Stimulated activated CD8-positive, alpha-beta memory T cell treated with anti-CD3 and anti-CD28 coated beads, Interleukin-4, amount 100 ng/mL, for 1 hour (primary cell): ENCODE measurements at places on chromosomes 1 and 21.

DNA sequence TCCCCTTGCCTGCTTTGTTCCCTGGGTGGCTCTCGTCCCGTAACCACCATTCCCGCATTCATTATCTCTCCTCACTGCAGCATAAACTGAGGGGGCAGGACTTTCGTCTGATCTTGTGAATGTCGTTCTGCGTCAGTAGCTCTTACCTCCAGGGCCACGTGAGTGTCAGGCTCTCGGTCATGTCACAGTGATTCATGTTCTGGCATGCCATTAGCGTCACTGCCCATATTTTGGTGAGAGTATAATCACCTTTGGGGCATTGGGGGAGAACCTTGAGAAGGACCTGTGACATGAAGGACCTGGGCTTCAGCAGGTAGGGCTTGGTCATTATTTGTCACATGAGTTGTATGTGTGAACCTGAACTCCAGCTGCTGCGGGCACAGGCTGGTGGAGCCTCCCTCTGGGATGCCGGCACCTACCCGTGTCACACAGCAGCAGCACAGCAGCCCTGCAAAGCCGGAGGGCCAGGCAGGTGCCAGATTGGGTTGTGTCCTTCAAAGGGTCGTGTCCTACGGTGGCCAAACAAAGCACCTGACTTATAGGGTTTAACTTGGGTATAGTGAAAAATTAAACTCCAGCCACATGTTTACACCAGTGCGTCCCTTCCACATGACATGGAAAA is 68.5 kb downstream of the BACE2 start:
- DNase-seq = no peak

DNA sequence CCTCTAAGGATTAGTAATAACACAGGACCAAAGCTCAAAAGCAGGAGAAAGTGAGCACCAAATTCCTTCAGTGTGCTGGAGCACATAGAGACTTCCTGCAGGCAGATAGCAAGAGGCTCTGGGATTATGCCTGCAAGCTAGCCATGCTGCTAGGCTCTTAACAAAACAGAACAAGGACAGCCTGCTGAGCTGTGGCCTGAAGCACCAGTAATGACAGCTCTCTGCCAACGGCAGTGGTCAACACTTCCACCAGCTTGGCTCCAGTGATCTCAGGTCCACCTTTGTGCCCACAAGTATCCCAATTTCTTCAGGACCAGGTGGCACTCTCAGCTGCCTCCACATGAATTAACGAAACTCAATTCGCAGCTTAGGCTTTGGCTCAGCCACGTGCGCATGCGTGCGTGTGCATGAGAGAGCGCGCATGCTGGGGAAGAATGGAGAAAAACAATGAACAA is 64.2 kb downstream of the SLC45A1 start:
- no peak for DNase-seq

GRCh38 chr1:199721001-199721400 is 306.5 kb upstream of the NR5A2 start:
- DNase-seq = no peak

DNA sequence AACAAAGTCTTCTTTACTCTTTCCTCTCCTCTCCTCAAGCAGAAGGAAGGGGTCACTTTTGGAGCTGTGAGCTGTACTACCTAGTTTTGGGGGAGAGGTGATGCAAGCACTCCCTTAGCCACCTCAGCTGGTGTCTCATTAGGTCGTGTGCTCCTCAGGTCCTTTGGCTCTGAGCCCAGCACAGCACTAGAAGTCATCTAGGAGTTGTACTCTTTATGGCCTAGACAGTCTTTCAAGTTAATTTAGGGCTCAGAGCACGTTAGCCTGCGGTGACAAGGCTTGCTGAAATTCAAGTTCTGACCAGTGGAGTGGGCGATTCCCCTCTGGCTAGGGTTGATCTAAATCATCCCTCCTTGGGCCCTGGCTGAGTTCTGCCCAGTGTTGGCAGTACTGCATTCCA is 48.0 kb upstream of the WDR26 start:
- no peak for DNase-seq

GRCh38 chr1:165060285-165060793 is 296.2 kb downstream of the LMX1A start:
- no peak for DNase-seq

DNA sequence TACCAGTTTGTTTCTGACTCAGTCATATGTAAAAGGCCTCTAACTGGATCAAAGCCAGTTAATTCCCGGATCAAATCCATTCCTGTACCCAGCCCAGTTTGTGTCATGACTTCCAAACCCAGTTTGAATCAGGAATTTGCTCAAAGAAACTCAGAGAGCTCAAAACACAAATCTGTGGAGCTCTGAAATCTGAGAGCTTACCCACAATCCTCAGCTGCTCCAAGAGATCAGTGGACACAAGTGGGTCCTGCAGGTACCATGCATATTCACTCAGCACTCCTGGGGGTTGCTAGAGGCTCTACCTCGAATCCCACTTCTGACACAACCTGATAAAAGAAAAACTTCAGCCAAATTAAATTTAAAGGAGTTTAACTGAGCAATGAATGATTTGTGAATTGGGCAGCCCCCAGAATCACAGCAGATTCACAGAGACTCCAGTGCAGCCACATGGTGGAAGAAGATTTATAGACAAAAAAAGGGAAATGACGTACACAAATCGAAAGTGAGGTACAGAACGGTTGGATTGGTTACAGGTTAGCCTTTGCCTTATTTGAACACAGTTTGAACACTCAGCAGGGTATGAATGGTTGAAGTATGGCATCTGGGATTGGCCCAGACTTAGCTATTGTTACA is 11.9 kb upstream of the MRPL55 start:
- DNase-seq = no peak

DNA sequence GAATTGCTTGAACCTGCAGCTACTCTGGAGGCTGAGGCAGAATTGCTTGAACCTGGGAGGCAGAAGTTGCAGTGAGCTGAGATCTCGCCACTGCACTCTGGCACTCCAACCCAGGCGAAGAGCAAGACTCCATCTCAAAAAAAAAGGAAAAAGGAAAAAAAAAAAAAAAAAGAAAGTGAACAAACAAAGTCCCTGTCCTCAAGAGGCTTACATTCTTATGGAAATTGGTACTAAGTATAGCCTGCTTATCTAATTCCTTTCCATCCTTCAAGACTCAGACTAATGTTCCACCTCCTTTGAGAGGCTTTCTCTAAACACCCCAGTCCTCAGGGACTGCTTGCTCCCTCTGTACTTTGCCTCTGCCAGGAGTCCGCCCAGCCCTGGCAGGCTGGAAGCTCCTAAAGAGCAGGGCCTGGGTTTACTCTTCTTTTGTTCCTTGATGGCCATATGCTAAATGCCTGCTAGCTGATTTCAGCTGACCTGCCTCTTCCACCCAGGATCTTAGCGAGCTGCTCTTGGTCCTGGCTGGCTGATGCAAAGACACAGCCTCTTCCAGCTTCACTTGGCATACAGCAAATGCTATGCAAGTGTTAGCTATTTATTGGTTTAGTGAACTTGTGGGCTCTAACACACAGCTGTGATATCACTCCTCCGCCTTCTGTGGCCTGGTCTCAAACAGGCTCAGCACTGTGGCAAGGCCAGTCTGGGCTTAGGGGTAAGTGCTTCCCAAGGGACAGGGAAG is 9.8 kb downstream of the SLC9A1 start:
- DNase-seq = no peak

DNA sequence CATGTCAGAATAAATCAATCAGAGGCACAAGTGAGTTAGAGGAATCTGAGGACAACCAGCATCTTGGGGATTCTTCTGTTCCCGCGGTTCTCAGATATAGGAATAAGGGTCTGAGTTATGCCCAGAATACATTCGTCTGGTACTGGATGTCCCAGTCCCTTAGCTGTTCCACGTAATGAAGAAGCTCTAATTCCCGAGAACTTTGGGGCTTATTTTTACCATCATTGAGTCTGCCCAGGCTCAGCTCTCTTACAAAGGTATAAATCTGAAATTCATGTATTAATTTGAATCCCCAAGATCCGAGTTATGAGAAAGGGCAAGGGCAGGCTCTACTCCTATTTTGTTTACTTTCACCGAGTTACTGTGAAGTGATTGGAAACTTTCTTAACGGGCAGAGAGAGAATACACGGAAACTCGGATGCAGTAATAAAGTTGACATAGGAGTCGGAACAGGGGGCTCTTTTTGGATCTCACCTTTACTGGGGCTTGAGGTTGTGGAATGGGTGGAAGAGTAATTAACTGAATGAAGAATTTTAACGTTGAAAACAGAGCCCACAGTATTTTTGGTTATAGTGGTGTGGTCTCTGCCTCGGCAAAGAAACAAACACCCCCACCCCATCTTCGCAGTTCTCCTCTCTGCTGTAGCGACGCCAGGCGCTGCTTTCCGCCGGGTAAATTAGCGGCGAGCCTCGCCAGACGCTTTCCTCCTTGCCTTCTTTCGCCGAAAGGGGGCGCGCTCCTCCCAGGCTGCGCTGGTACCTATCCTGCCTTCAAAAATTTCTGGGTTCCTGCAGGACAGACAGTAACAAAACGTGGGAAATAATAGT is 7.1 kb downstream of the PRRX1 start:
- DNase-seq = no peak

DNA sequence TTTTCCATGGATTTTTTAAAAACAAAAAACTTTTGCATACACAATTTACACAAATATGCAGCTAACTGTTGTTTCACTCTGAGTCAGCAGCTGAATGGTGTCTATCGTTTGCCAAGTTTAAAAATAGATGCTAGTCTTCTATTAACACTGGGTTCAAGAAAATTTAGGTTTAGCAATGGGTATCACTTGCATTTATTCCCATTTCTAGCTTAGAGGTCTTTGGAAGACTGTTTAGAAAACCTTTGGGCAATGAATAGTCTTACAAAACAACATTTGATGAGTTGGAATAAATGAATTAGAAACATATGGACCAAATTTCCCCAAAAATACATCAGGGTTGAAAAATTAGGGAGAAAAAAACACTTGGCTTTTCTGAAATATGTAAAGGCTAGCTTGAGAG is 165.8 kb downstream of the LYPLAL1 start:
- no peak for DNase-seq

DNA sequence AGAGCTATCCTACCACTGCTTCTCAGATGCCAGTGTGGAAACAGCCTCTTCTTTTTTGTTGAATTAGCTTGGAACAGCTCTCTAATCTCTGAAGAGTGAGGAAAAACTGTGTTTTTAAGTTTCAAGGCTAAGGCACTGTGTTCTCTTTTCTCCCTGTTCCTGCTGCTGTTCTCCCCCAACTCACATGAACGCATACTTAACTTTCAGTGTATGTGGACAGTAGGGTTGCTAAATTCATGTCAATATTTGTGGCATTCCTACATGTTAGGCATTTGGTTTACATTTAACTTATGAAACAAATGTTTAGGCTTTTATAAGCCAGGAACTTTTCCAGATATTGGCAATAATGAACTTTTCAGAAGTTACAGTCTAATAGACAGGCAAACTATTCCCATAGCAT is 6.8 kb downstream of the BACH1 start:
- DNase-seq = no peak

DNA sequence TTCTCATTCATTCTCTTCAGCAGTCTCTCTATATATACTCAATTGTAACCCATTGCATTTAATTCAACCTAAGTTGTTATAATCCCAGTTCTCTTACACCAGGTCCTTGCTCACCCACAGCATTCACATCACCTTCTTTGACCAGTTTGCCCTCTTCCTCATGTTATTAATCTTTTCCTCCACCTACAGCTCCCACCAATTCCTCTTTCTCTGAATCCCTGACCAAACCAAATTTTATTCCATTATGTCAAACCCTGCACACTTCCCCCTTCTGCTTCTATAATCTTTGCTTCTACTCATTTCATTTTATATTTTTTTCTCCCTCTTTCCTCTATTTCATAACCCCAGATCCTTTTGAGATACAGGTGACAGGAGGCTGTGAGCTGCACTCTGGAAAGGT is 1.4 kb downstream of the CD1A start:
- no peak for DNase-seq

GRCh38 chr1:201319631-201320030 is 36.3 kb downstream of the PKP1 start:
- no peak for DNase-seq

DNA sequence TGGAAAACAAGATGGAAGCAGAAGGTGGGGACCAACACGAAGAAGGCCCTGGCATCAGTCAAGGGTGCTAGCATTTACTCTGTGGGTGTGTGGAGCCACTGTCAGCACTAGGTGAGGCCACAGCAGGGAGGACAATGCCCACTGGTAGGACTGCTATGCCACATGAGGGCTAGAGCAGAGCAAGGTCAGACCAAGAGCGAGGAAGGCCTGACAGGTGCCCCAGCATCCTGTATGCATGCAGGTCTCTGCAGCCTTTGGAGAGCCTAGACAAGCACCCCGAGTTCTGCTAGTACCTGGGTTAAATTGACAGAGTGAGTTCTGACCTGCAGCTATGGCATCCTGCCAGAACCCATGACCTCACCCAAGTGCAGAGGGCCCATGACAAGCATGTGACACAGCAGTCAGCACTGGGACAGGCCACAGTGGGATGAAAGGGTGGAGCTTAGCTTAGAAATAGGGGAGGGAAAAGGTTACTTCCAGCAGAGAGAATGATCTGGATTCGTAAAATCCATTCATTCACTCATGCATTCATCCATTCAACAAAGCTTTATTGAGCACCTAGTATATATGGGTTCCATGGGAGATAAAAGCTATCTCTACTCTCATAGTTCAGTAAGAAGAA is 9.0 kb upstream of the CSF1 start:
- DNase-seq = no peak

DNA sequence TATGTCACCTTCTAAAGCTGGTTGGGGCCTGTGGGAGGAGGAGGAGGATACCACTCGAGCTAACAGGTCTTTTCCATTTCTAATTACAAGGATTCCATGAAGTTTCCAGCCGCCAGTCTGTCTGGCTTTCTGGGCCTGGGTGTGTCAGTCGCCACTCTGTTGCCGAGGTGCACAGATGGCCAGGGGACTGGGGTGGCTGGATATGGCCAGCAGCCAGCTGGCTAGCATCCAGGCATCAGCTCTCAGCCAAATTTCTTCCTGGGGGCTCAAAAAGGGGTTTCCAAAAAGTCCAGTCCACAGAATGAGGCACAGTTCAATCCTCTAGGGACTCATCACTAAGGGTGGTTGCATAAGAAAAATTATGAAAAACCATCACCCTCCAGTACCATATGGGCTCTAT is 32.4 kb downstream of the ITPKB start:
- DNase-seq = no peak

DNA sequence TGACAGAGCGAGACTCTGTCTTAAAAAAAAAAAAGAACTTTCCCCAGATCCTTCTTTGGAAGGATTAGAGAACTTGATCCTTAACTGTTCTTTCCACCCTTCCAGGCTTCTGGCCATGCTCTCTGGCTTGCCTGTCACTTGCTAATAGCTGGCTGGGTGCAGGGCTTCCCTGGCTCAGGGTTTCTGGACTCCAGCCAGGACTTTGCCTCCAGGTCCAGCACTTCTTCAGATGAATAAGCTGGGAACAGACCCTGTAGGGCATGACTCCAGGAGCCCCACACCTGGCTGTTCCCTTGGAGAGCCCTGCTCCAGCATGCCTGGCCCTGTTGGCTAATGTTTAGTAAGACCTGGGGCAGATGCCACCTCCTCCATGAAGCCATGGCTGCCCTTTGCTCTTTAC is 3.3 kb upstream of the NT5C1A start:
- DNase-seq = no peak

DNA sequence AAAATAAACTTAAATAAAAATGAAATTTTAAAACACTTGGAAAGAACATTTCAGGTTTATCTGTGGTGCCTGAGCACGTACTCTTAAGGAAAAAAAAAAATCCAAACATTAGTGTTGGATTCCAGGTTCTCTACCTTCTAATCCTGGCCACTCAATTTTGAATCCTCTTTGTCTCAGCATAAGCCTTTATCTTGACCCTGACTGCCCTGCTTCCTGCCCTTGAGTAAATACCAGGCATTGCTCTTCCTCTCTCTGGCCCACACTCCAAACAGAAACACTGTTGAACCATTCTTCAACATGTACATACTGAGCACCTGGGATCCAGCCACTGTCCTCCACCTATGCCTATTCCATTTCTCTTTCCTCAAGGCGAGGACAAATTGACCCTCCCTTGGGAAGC is 11.4 kb upstream of the VANGL1 start:
- DNase-seq = no peak
